ENCODE measurements at places on chromosomes 3 and 15. TPM values are rescaled to one million over a fixed set of nuclear protein-coding genes. Genes with fewer than 3 reads are reported as not detected.

PCOLCE2 gene
- total RNA-seq, result not detected

DNA sequence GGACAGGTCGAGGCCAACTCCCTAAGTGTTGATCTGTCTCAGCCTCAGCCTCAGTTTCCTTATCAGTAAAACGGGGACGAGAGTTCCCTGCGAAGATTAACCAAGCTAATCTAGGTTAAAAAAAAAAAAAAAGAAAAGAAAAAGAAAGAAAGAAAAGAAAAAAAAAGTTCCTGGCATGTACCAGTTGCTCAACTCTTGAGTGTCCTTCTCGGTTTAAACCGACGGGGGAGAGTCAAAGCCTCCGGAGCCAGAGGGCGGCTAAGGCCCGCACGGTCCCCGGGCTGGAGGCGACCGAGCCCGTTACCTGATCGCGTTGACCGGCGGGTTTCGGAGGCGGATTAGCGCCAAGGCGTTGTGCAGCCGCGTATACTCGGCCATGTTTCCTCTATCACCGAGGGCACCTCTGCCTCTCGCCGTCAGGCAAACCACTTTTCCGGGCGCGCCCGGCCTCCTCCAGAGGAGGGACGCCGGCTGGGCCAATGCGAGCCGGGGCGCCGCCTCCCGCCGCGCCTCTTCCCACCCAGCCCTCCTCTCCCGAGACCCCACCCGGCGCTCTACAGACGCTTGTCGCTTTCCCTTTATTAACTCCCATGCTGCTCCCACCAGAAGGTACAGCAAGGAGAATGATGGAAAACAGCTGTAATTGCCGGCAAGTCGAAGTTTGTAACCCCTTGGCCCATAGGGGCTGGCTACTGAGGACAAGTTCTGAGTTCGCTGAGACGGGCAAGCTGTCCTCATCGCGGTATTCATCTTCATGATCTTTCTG lies at the start of gene EHHADH:
Gene EHHADH, minus strand, starts transcription at position 405 of the 766 bp plus-strand sequence. Its CDS starts 27 bp downstream, at position 378.
- peak within 1 kb of the TSS; percentile 57 for H3K27ac ChIP-seq
- H3K4me3 ChIP-seq, result peak within 1 kb of the TSS; percentile 64
- DNase-seq, result peak; percentile 8

DNA sequence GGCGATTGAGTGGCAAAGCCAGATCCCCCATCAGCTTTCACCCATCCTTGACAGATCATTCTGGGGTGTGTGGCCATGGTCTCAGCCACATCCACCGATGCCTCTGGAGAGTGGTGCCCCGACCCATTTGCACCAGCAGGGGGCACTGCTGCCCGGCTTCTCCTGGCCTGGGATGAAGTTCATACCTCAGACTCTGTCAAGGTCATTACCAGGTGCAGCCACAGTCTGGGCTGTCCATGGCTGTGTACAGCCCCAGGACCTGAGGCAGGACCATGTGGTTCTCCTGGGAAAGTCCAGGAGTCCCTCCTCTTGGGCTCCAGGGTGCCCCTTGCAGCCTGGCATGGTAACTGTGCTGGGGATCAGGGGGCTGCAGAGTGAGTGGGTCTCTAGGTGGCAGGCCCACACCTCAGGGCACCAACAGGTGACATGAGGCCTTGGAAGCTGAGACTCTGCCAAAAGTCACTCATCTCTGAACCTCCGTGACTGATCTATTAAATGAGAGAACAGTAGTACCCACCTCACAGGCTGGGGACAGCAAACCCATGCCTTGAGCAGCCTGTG lies 67.2 kb downstream of the CACNA2D2 start:
- peak; percentile 56 for DNase-seq
- no peaks in the 10 kb centered on the region for H3K27me3 ChIP-seq
- no peak overlapping the region for H3K4me3 ChIP-seq
- H3K27ac ChIP-seq, result no peak overlapping the region
- H3K4me1 ChIP-seq, result no peaks in the 10 kb centered on the region

DNA sequence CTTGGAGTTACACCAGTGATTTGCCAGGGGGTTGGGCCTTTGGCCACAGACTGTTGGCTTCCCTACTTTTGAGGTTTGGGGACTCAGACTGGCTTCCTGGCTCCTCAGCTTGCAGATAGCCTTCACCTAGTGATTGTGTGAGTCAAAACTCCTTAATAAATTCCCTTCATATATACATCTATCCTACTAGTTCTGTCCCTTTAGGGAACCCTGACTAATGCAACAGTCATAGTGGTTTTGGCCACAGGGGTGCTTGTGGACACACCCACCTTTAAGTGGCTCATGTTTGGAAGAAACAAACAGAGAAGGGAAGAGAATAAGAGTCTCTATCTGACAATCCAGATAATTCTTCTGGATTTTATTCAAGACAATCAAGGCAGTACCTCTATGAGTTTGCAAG lies 457.7 kb downstream of the EPHA3 start:
- DNase-seq, result no peak
- no peak overlapping the region for H3K27ac ChIP-seq
- no peaks in the 10 kb centered on the region for H3K4me1 ChIP-seq
- no peaks in the 10 kb centered on the region for H3K27me3 ChIP-seq
- no peak overlapping the region for H3K4me3 ChIP-seq
- no peaks in the 10 kb centered on the region for H3K36me3 ChIP-seq

DNA sequence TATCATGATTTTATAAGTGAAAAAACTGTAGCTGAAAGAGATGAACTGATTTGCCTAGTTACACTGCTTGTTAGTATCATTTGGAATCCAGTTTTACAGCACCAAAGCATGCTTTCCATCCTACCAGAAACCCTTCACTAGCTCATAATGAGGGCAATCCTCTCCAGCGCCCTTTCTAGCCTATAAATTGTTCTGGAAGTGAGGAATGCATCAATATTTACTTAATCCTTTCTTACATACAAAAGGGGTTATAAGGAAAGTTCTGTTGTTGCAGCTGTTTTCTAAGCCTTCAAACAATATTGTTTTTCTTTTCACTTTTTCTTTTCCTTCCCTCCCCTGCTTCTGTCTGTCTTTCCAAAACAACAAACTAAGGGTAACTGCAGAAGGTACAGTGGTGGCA lies 11.0 kb upstream of the PCCB start:
- no peaks in the 10 kb centered on the region for H3K27me3 ChIP-seq
- no peak overlapping the region for H3K4me3 ChIP-seq
- DNase-seq, result no peak
- H3K36me3 ChIP-seq, result no peaks in the 10 kb centered on the region
- no peak overlapping the region for H3K27ac ChIP-seq

DNA sequence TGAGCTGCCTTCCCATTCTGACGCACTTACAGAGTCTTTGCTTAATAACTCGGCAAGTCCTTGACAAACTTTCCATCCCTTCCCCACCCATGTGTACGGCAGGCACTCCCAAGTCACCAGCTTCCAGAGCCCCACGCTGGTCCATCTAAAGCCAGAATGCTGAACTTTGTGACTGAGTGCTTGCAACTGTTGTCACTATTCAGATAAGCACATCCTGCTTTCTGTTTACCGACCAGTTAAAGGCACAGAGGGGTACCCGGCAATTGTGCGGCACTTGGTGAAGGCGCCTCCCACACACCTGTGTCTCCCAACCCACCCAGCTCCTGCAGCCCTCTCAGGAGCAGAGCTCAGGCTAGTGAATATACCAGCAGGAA lies 430.6 kb downstream of the FOXP1 start:
- no peaks in the 10 kb centered on the region for H3K36me3 ChIP-seq
- DNase-seq, result no peak
- H3K27me3 ChIP-seq, result no peaks in the 10 kb centered on the region
- no peaks in the 10 kb centered on the region for H3K4me1 ChIP-seq
- no peak overlapping the region for H3K27ac ChIP-seq
- no peak overlapping the region for H3K4me3 ChIP-seq

DNA sequence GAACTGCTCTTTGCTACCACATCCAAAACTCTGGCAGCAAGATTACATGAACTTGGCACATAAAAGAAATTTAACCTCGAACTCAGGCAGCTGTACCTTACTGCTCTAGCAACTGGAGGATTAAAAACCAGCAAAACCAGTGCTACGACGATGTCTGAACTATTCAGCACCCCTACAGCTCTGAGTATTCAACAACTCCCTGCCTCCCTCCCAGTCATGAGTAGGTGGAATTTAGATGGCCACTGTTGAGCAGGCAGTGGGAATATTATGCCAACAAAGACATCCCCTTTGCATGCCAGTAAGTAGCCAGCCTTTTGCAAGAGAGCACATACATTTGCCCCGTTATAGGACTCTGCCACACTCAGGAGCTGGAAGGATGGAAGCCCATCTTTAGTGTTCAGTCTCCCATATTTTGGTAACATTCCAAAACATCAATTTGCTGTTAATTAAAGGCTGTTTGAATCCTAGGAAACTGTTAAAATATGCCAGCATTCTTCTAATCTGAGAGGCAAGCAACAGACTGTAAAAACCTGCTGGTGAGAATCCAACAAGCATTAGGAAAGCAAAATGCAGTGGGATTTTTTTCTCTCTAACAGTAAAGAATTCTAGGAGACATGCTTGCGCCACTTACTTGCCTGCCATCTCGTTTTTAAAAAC lies 85.4 kb downstream of the ZNF385D start:
- H3K27ac ChIP-seq, result no peak overlapping the region
- no peak for DNase-seq
- H3K4me1 ChIP-seq, result no peaks in the 10 kb centered on the region
- H3K36me3 ChIP-seq, result no peaks in the 10 kb centered on the region

GRCh38 chr3:149129326-149130205 lies at the start of gene HPS3:
TSS of gene HPS3 (plus strand) at chr3:149129638. CDS start at chr3:149129724, 86 bp downstream.
- H3K27ac ChIP-seq, result peak within 1 kb of the TSS; percentile 70
- H3K4me1 ChIP-seq, result peaks cover 27% of the 10 kb centered on the region
- peak; percentile 62 for DNase-seq
- no peaks in the 10 kb centered on the region for H3K27me3 ChIP-seq
- no peaks in the 10 kb centered on the region for H3K36me3 ChIP-seq
- peak within 1 kb of the TSS; percentile 96 for H3K4me3 ChIP-seq

DNA sequence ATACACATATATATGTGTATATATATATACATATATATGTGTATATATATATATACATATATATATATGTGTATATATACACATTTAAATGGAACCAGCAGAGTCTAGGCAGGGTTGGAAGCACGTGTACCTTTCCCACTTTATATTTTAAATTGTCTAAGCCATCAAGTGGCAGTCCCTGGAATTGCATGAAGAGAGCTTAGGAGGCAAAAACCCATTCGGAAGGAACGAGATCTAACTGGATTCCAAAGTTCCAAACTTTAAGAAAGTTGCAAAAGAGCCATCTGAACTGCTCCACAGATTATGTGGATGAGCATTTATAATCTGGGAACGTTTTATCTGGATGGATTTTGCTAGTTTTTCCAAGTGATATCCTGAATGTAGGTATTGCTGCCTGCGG lies 186.5 kb downstream of the FOXP1 start:
- no peaks in the 10 kb centered on the region for H3K27me3 ChIP-seq
- H3K36me3 ChIP-seq, result no peaks in the 10 kb centered on the region
- H3K27ac ChIP-seq, result peak overlapping the region; percentile 86
- peak overlapping the region; percentile 3 for H3K4me3 ChIP-seq

- no peaks in the 10 kb centered on the region for H3K27me3 ChIP-seq
- H3K36me3 ChIP-seq, result no peaks in the 10 kb centered on the region
- DNase-seq, result no peak
- no peak overlapping the region for H3K4me3 ChIP-seq
- H3K27ac ChIP-seq, result no peak overlapping the region
- H3K4me1 ChIP-seq, result no peaks in the 10 kb centered on the region
Observed at GRCh38 chr3:175155172-175155571, 296.0 kb downstream of the NAALADL2 start.

- peak; percentile 48 for DNase-seq
- no peaks in the 10 kb centered on the region for H3K27me3 ChIP-seq
- peaks cover 45% of the 10 kb centered on the region for H3K4me1 ChIP-seq
- H3K36me3 ChIP-seq, result peaks cover 4% of the 10 kb centered on the region
- H3K4me3 ChIP-seq, result peak overlapping the region; percentile 18
Observed at GRCh38 chr15:74893627-74894026, 3.8 kb downstream of the MPI start.

DNA sequence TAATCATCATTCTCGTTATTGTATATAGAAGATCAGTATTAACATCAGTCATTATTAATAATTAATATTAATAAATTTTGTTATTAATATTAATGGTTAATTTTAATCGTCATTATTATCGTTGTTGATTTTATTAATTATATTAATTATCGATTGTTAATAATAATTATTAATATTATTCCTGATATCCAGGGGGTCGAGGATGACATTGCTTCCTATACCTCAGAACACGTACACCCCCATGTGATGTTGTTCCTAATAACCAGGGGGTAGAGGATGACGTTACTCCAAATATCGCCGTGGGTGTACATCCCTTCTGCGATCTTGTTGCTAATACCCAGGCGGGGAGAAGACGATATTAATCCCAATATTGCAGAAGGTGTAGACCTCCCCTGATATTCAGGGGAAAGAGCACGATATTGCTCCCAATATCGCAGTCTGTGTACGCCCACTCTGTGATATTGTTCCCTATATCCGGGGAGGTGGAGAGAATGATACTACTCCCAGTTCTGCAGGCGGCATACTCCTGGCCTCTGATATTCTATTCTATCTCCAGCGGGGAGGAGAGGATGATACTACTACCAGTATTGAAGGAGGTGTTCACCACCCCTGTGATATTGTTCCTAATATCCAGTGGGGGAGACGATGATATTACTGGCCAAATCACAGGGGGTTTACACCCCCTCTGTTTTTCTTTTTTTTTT lies 22.3 kb upstream of the BMF start:
- no peaks in the 10 kb centered on the region for H3K36me3 ChIP-seq
- H3K27ac ChIP-seq, result no peak overlapping the region
- no peaks in the 10 kb centered on the region for H3K4me1 ChIP-seq
- no peak overlapping the region for H3K4me3 ChIP-seq
- H3K27me3 ChIP-seq, result no peaks in the 10 kb centered on the region
- no peak for DNase-seq

- no peaks in the 10 kb centered on the region for H3K36me3 ChIP-seq
- H3K27ac ChIP-seq, result no peak overlapping the region
- H3K4me3 ChIP-seq, result no peak overlapping the region
- H3K4me1 ChIP-seq, result no peaks in the 10 kb centered on the region
- no peaks in the 10 kb centered on the region for H3K27me3 ChIP-seq
Observed at GRCh38 chr15:66931768-66932633, 133.4 kb upstream of the SMAD3 start.

Measured in naive thymus-derived CD4-positive, alpha-beta T cell (primary cell).